Anterior cingulate cortex (tissue), 58 donors: ENCODE measurements at places on chromosomes 2 and 18.

DNA sequence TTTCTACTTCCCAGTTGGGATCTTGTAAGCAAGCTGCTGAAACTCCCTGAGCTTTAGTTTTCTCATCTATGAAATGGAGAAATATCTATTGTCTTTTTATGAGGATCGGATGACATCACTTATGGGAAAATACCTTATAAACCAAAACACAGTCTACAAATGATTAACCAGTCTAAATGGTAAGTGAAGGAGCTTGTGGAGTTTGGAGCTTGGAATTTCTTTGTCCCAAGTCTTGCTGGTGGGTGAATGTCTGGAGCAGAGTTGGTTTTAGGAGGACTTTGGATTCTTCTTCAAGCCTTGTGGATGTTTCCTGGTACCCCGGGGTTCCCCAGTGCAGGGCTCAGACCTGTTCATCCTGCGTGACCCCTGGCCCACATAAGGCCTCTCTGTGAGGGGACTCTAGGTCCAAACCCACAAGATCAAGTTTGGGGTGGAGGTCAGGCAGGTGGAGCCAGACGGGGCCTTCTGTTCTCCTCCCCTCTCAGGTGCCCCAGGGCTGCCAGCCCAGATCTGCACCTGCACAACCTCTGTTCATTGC is 43.2 kb downstream of the FOSL2 start:
- no peak for DNase-seq

DNA sequence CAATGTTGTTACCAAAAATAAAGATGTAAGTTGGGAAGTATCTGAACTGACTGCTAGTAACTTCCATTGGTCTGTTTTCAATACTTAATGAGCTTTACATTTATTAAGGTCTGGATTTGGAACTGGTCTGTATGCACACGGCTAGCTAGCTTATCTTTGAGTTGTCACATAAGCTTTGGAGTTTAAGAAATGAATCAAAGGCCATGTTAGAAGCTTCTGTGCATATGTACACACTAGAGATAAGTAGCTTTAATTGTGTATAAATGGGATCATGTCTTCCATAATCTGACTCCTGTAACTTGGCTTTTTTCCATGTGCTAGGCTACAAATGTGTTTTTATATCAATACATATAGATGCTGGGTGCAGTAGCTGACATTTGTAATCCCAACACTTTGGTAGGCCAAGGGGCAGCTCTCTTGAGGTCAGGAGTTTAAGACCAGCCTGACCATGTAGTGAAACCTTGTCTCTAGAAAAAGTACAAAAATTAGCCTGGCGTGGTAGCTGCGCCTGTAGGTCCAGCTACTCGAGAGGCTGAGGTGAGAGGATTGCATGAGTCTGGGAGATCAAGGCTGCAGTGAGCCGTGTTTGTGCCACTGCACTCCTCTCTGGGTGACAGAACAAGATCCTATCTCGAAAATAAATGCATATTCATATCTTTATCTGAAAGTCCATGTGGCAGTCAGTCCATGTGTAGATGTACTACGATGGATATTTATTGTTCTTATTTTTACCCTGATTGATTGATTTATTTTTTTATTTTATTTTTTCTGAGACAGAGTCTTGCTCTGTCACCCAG is 27.2 kb downstream of the ATIC start:
- DNase-seq, result no peak

DNA sequence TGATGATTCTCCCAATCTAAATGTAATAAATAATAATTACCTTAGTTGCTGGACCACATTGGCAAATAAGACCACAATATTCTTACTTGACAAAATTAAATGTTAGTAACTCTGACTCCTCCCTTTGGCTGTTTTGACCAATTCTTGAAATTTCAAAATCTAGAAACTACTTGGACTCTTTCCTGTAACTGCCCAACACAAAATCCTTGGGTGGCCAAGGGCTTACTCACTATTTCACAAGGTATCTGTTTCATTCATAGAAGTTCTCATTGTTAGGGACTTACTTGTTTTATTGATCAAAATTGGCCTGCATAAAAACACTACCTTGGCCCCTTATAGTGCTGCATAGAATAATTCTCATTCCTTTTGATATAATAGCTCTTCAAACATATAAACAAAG is 19.4 kb downstream of the CDH20 start:
- no peak for DNase-seq

DNA sequence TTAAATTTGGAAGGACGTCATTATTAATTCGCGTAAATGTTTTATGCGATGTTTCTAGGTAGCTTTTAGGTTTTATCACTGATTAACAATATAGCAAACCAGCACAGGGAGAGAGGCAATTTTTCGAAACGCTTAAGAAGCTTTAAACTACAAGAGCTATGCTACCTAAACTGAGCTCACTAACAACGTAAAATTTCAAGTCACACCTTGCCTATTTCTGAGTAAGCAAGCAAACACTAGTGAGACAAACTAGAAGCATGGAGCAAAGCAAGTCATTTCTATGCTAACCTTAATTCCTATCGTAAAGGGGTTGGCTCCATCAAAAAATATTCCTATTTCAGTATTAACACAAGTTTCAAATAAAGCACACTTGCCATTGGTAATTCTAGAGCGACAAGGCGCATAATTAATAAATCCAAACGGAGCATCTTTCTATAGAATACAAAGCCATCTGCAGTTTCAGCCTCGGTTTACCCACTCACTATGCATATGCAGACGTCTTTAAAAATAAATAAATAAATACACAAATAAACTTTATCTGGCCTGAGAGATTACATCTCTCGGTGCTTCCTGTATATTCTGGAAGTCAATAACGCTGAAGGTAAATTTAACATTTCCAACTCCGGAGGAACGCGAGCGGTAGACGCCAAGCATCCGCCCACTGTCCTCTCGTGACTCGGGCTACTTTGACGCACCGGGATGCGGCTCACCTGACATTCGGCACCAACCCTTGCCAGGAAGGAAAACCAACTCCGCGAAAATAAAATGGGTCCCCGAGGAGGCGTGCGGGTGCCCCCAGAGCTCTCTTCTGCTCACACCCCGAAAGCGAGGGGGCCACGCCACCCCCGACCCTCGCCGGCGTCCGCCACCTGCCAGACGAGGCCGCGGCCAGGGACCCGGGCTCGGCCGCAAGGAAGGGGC is 947 bp downstream of the ITSN2 start:
- peak; percentile 61 for DNase-seq

- no peak for DNase-seq
Measured at GRCh38 chr2:20611077-20611843, 39.6 kb downstream of the HS1BP3 start.

DNA sequence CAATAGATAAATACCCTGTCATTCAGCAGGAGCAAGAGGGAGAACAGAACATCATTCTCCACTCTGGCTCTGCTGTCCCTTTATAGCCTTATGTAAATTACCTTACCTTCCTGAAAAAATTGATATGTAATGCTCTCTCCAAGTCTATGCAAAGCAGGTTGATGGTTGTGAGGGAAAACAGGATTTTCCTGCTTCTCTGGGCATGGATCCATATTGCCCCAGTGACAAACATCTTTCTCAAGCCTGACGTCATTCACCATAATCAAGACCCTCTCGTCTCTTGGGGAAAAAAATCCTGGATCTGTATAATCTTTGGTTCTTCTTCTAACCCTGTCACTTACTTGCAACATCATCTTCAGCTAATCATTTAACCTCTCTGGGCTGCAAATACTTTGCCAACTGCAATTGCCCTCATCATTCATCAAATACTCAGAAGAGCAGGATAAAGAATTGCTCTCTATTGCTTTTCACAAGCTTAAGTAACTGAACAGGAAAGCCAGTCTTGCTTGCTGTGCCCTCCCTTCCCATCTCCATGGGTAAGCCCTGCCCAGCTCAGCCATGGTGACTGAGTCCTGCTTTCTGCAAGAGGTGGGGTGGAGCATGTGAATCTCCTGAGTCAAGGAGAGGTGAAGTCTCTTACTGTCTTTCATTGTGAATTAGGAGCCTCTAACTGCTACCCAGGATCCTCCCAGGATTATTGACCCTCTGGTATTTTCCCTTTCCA is 123.7 kb upstream of the KLF7 start:
- DNase-seq, result no peak

- DNase-seq, result no peak
Measured at GRCh38 chr2:21466341-21466927, 342.7 kb downstream of the TDRD15 start.

- DNase-seq, result no peak
Measured at GRCh38 chr2:108884619-108885018, 98.0 kb downstream of the CCDC138 start.

DNA sequence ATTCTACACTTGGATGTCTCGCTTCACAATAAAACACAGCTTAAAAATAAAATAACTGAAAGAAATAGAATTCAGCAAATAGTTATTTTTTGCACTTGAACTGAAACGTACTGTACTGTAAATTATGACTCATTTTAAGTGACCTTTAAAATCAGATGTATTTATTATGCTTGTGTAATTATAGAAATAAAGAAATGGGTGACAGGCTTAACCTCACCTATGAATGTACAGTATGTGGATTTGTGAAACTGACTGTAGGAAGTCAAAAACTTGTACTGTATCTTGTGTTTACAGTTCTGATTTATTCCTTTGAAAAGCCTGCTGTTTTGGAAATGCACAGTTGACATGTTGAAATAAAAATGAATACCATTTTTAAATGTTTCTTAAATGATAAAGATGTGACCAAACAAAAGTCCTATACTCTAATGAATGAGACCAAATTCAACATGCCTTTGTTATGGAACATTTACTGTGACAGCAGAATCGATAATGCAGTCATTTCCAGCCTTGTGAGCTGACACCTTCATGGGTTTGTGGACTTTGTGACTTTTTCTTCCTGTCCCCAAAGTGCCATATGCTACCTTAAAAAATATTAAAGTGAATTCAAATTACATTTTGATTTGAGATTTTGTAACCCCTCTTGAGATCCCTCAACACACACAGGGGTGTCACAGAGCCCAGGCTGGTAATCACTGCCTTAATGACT is 32.7 kb downstream of the NEMP2 start:
- DNase-seq, result no peak

DNA sequence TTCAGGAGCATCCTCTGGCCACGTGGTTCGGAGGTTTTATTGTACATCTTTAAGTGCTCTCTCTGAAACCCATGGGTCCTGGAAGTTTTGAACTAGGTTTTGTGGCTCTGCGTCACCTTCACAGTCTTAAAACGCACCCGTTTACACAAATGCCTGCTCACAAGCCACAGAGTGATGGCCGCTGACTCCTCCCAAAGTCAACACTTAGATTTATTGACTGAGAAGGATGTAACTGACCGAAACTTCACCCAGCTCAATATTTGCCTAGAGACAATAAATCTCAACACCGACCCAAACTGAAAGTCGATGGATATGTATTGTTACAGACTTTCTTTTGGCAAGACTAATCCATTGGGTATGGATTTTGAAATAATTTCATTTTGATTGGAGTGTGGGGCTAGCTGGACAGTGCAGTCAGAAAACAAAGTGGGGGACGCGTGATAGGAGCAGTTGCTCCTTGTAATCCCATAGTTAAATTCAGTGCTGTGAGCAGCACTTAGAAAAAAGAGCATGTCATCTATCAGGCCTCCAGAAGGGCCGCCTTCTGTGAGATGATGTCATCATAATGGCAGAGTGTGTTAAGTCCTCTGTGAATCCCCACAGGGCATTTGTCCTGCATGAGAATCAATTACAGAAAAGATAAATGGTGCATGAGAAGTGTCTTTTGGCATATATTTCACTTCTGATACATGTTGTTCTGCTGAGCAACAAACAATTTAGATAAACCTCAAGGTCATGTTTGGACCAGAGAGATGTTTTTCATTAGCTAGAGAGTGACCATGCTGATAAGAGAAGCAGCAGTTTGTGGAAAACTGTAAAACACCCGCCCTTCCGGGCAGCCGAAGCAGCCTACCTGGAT is 183.7 kb downstream of the INO80D start:
- DNase-seq, result no peak

- no peak for DNase-seq
Measured at GRCh38 chr2:12486205-12487118, 230.3 kb upstream of the TRIB2 start.

GRCh38 chr2:224457408-224458096 is 55.6 kb upstream of the FAM124B start:
- no peak for DNase-seq
